ENCODE measurements at places on chromosomes 16 and 17.
A peak's percentile ranks its signal among the peaks of the same experiment; 100 is the strongest.

GRCh38 chr17:28239271-28239624, 79.8 kb upstream of the TMEM97 start:
- no peak for DNase-seq

- DNase-seq: peak; percentile 37
Measured at GRCh38 chr17:17062866-17063265, 20.6 kb downstream of the MPRIP start.

DNA sequence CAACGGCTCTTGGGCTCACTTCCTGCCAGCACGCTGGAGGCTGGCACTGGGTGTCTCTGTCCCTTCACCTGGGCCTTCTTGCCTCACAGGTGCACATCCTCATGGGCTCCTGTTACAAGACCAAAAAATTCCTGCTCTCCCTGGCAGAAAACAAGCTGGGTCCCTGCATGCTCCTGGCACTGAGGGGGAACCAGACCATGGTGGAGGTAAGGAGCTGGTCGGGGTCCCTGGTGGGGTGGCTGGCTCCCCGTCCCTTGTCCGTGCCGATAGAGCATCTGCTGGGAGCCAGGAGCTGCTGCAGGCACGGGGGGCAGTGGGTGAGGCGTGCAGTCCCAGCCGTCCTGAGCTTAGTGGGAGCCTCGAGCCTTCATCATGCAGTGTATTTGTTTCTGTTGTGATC, 79.5 kb upstream of the PLCG2 start:
- DNase-seq: no peak

GRCh38 chr17:56184650-56185049, 31.4 kb downstream of the ANKFN1 start:
- DNase-seq: no peak

DNA sequence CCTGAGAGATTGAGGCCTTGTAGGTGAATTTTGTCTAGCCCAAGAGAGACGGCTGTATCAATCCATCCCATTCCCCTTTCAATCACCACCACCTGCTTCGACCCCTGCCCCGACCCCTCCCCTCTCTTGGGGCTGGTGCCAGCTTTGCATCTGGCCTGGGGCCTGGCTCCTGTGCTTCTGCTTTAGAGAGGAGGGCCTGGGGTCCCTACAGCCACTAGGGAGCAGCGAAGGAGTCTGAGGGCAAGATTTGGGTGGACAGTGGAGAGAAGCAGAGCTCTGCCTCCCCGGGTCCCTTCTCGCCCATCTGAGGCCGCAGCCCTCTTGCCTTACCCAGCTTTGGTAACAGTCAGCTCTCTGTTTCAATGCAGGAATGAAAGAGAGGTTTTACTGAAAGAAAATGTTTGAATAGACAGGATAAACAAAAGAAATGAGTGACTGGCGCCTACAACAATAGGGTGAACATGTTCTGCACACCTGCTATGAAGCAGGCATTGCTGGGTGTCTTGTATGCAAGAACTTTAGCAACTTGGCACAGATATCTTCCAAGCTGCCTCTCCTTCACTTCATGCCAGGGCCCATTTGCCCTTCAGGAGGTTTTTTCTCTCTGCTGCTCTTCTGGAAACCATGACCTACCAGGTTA, 57.4 kb downstream of the SLC47A1 start:
- no peak for DNase-seq

GRCh38 chr17:72763981-72764380, 328.5 kb downstream of the SLC39A11 start:
- no peak for DNase-seq

- DNase-seq: peak; percentile 63
Measured at GRCh38 chr17:38415250-38416194, 12.7 kb upstream of the ARHGAP23 start.

GRCh38 chr16:968620-969019, 2.2 kb downstream of the LMF1 start:
- DNase-seq: no peak

DNA sequence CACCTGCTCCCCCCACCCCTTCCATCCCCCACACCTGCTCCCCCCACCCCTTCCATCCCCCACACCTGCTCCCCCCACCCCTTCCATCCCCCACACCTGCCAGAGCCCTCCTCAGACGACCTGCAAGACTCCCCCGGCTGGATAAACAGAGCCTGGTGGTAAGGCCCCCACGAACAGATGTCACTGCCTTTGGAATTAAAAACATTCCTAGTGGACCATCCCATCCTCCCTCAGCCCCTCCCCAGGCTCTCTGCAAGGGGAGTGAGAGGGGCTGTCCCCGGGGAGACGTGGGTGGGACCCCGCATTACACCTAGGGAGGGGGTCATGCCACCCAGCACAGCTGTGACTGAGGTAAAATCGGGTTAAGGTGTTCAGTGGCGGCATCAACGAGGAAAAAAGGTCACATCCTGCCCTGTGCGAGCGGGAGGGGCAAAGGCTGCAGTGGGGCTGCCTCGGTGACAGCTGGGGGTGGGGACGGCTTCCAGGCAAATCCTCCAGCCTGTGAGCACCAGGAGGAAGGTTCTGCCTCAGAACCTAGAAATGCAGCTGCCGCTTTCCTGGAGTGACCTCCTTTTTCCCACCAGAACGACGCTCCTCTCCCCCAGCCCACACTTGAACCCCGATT, 38.7 kb downstream of the TIMM22 start:
- no peak for DNase-seq

DNA sequence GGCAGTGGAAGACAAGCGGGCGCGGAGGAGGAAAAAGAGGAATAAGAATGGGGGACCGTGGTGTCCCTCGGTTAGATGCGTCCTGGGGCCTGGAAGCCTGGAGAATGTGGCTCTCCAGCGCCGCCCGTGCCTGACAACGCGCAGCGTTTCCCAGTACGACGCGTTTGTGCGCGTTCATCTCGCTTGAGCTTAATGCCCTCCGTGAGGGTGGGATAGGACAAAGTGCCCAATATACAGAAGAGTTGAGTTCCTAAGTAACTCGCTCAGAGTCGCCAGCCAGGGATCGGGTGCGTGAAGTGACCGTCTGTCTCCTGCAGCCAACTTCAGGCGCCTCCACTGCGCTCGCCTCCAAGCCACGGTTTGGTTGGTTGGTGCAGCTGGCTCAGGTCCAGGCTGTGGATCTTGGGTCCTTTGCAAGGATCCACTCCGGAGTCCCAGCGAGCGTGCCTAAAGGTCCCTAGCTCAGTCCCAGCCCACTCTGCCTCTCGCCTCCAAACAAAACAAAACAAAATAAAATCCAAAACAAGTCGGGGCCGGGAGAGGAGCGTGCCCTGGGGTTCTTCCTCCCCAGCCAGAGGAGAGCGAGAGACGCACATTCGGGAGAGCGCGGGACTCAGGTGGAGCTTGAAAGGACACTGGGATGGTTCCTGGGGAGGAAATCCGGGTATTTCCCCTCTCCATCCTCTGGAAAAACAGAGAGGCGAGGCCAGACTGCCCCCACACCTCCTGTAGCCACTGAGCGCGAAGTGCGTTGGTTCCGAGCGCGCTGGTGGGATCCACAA, 974 bp downstream of the GALR2 start:
- no peak for DNase-seq

- no peak for DNase-seq
Measured at GRCh38 chr16:76176153-76176552, 101.0 kb upstream of the CNTNAP4 start.

DNA sequence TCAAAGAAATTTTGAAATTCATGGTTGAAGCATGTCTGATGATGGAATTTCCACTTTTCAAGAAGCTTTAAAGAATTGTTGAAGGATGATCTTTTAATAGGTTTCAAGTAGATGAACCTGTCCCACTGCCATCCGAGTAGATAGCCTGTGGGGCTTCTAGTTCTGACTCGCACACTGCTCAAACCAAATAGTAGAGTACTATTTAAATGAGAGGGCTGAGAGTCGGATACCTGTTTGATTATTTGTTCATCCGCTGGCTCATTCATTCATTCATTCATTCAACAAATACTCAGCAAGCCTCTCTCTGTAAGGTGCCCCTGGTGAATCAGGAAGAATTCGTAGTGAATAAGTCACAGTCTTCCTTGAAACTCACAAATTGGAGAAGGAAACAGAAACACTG, 108.2 kb upstream of the IRX5 start:
- no peak for DNase-seq

- no peak for DNase-seq
Measured at GRCh38 chr16:86485746-86486145, 24.6 kb upstream of the FOXF1 start.

GRCh38 chr16:47493381-47494337, 32.5 kb downstream of the PHKB start:
- DNase-seq: no peak

DNA sequence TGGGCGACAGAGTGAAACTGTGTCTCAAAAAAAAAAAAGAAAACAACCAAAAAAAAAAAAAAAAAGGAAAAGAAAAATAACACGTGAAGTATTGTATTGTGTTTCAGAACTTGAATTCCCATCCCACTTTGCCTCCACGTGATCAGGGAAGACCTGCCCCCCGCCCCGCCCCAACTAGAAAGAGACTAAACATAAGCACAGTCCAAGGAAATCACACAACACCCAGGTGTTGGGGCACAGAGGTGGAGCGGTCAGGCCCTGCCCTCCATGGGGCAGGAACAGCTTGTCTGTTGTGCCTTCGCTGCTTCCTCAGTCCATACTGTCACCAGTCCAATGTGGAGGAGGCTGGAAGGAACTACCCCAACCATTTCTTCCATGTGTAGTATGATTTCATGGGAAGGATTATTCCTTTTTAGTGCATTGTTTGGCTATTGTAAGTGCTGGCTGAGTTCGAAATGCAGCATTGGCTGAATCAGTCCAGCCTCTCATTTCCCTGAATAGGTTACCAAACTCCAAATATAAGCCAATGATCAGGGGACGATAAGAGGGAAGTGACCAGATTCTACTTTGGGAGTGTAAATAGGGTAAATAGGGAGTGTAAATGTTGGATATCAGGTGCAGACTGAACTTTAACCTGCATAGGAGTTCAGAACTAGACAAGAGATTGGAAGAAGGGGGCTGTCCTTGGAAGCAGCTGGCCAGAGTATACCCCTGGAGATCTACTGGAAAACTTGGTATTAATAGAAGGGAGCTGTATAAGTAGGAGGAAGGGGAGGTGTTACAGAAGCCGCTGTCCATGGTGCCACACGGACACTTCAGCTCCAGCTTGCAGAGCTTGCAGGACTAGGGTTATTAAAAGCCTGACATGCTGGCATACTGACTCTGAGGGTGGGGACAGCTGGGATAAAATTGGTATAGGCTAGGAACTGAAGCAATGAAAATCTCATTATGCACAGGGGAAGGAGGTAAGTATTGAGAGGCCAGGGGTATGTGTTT, 50.7 kb downstream of the TANGO6 start:
- DNase-seq: no peak

- no peak for DNase-seq
Measured at GRCh38 chr16:5378531-5378930, 280.9 kb upstream of the EEF2KMT start.

DNA sequence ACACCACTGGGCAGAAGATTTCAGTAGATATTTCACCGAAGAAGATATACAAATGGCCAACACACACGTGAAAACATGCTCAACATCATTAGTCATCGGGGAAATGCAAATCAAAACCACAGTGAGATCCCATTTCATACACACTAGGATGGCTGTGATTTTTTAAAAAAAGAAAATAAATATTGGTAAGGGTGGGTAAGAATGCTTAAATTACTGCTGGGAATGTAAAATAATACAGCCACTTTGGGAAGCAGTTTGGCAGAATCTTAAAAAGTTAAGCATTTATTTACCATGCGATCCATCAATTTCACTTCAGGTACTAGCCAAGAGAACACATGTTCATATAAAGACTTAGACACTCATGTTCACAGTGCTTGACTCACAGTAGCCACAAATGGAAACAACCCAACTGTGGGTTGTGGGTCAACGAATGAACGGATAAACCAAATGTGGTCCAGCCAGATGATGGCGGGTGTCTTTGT, 6.5 kb upstream of the C16orf74 start:
- DNase-seq: no peak

- no peak for DNase-seq
Measured at GRCh38 chr17:155576-155975, 18.2 kb downstream of the SCGB1C2 start.

DNA sequence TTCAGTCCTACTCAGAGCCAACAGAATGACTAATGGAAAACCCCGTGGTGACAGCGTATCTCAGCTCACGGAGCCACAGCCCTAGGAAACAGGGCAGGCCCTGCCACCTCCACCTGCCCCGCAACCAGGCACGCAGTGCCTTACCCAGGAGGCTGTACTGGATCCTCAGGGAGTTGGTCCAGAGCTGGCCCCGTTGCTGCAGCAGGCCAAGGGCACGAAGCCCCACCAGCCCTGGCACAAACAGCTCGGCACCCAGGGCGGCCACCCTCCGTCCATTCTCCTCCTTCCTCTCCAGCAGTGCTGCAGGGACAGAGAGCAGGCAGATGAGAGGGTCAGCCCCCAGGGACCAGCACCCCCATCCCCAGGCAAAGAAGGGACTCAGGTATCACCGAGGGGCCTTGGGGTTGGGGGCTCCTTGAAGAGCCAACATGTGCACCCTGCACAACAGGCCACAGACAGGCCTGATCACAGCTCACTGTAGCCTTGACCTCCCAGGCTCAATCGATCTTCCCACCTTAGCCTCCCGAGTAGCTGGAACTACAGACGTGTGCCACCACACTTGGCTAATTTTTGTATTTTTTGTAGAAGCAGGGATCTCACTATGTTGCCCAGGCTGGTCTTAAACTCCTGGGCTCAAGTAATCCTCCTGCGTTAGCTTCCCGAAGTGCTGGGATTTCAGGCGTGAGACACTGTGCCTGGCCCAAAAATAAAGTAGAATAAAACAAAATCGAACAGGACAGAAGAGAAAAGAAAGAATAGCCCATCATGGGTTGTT, 115.7 kb downstream of the RMI2 start:
- DNase-seq: no peak

- no peak for DNase-seq
Measured at GRCh38 chr17:65103431-65103830, 33.7 kb upstream of the RGS9 start.

DNA sequence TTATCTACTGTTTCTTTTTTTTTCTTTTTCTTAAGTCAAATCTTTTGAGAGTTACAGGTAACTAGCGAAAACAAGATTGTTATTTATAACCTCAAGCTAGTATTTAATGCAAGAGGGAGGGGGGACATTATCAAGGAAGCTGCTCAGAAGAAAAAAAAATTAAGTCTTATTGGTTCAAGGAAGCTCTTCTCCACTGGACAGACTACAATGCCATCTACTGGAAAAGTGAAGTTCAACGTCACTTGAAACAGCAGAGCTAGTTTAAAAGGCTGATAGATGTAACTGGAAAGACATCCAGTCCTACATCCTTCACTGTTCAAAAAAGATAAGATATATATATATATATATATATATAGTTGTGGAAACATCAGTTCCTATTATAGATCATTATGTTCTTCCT, 418.0 kb upstream of the PSMD7 start:
- DNase-seq: peak; percentile 87

- no peak for DNase-seq
Measured at GRCh38 chr16:85027958-85028684, 526 bp downstream of the KIAA0513 start.

DNA sequence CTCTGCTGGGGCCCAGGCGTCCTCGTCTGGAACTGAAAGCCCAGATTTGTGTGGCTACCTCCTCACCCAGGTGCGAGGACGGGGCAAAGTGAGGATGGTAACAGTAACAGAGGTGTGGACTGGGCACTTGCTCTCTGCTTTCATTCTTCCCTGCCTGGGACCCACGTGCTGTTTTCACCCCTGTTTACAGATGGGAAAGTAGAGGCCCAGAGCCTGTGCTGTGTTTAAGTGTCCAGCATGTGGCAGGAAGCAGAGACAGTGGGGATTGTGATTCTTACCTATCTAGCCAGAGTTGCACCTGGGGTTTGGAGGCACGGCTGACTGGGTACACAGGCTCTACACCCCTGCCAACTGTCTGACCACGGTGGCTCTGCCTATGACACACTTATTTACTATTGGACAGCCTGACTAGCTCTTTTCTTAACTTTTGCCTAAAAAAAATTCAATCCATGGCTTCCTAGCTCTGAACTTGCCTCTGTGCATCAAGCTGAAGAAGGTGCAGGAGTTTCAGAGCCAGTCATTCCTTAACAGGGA, 155.4 kb downstream of the CLEC16A start:
- no peak for DNase-seq
